ENCODE measurements at places on chromosomes 13 and 19. TPM values are rescaled to one million over a fixed set of nuclear protein-coding genes. Genes with fewer than 3 reads are reported as not detected.

The PRODH2 gene
- not detected for polyA plus RNA-seq

The ZNF845 gene
- 1.3 TPM for polyA plus RNA-seq

The ZNF560 gene
- polyA plus RNA-seq, result 0.16 TPM

The LAMP1 gene
- 66.7 TPM for polyA plus RNA-seq

The FFAR2 gene
- 4.6 TPM for polyA plus RNA-seq

The LIN7B gene
- polyA plus RNA-seq, result 12.9 TPM

The FFAR3 gene
- 1.8 TPM for polyA plus RNA-seq

The LILRA1 gene
- polyA plus RNA-seq, result 0.31 TPM

The ERFL gene
- polyA plus RNA-seq, result 0.12 TPM

The LRRC63 gene
- 0.34 TPM for polyA plus RNA-seq

The RNASEH2B gene
- polyA plus RNA-seq, result 40.3 TPM

The ITM2B gene
- polyA plus RNA-seq, result 154 TPM

The CLEC17A gene
- polyA plus RNA-seq, result not detected

The ATP4B gene
- polyA plus RNA-seq, result 79.1 TPM

The MIA gene
- polyA plus RNA-seq, result 0.67 TPM

The SULT2A1 gene
- not detected for polyA plus RNA-seq

The RDH8 gene
- not detected for polyA plus RNA-seq

The LIG4 gene
- polyA plus RNA-seq, result 4.6 TPM

The C1QTNF9 gene
- polyA plus RNA-seq, result 3.3 TPM

The VSTM1 gene
- polyA plus RNA-seq, result 0.76 TPM

The TDRD12 gene
- polyA plus RNA-seq, result 0.19 TPM

The HRC gene
- polyA plus RNA-seq, result 1.3 TPM

The ATP4A gene
- polyA plus RNA-seq, result 1.2 TPM

The KCNN4 gene
- 2.4 TPM for polyA plus RNA-seq

The FARP1 gene
- 8.3 TPM for polyA plus RNA-seq

The CEACAM20 gene
- polyA plus RNA-seq, result not detected

The RSPH6A gene
- not detected for polyA plus RNA-seq

The GPC6 gene
- polyA plus RNA-seq, result 0.72 TPM

The HOMER3 gene
- 5.7 TPM for polyA plus RNA-seq

The PNMA8C gene
- polyA plus RNA-seq, result not detected

The ECSIT gene
- polyA plus RNA-seq, result 50.4 TPM

The CYP2A6 gene
- polyA plus RNA-seq, result 0.42 TPM

The GRK1 gene
- not detected for polyA plus RNA-seq

The CKM gene
- 12.5 TPM for polyA plus RNA-seq

The LGALS4 gene
- 9.2 TPM for polyA plus RNA-seq

The SIPA1L3 gene
- 7.1 TPM for polyA plus RNA-seq

The BEST2 gene
- not detected for polyA plus RNA-seq

The PSG2 gene
- polyA plus RNA-seq, result not detected

The ZNF98 gene
- polyA plus RNA-seq, result 0.31 TPM

The PDE4C gene
- polyA plus RNA-seq, result 0.20 TPM

Measured in adipose tissue (tissue), 3 donors.